Central memory CD4-positive, alpha-beta T cell (primary cell): ENCODE measurements at places on chromosomes 1 and 21.
A peak's percentile ranks its signal among the peaks of the same experiment; 100 is the strongest.

DNA sequence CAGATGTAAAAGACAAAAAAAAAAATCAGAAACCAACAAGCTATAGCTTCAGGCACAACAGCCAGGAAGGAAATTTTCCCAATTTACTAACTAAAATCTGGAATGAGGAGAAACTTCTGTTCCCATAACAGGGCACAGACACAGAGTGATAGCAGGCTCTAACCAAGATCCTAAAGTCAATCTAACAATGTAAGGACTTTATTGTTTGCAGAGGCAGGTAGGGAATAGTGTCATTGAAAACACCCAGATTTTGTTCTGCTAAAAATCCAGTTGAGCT, 166.6 kb upstream of the ATP1B1 start:
- DNase-seq: no peak

DNA sequence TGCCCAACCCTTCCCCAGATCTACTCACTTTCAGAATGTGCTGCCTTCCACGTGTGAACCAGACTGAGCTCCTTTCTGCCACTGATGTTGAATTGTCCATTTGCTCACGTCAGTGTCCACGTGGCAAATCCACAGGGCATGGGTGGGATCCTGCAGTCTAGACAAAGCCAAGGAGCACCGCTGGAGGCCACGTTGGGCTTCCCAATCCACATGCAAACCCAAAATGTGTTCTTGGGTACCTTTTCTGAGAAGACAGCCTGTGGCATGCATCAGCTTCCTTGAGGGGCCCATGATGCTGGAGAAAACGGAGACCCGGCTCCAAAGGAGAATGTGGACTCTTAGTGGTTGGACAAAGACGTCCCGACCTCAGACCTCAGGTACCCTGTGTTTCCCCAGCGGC, 87.6 kb downstream of the PDE9A start:
- no peak for DNase-seq

GRCh38 chr1:46436844-46437243, 42.7 kb downstream of the FAAH start:
- no peak for DNase-seq

DNA sequence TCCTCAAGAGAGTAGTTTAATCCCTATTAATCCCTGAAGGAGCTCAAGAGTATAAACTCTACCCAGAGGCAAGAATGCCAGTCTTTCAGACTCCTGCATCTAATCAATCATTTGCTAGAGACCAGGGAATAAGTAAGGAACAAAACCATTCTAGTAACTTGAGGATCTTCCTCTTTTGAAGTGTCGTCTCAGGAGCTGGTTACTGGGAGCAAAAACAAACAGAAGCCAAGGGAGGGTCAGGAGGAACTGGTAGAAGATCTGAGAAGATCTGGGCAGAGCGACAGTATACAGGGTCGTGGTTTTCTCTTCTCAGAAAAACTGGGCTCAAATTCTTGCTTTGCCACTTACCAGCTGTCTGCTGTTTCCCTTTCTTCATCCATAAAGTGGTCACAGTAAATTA, 69.3 kb downstream of the RPS6KA1 start:
- DNase-seq: no peak

GRCh38 chr1:204376919-204377799, 17.4 kb upstream of the PLEKHA6 start:
- no peak for DNase-seq

DNA sequence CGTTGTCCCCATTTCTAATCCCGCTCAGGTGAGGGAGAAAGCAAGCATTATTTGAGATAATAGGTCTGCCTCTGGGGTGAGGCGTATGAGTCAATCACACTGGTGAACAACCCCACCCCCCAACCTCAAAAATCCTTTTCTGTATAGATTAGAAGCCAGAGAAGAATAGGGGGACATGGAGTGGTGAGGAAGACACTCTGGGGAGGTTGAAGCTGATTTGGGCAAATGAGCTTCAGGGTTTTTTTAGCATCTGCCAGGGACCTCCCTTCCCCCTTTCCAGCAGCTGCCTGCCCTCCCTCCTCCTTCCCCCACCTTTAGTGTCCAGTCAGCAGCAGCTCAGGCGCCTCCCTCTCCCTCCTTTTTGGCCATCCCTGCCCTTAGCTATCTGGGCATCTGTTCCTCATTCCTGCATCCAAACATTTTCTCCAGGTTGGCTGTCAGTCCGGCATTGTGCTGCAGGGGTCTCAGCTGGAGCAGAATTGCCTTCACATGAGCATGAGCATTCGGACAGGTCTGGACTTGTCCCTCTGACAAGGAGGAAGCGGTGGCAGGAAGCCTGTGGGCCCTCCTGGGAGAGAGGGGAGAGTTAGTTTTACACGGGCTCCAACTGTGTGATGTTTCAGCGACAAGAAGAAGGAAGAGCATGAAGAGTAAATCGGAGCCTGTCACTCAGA, 30.8 kb upstream of the PTGFRN start:
- DNase-seq: no peak

- DNase-seq: no peak
These were observed 137.8 kb upstream of the DPYD start for GRCh38 chr1:98058676-98059075.

GRCh38 chr1:1272341-1273208, 1.1 kb downstream of the UBE2J2 start:
- no peak for DNase-seq

- no peak for DNase-seq
These were observed 389.7 kb downstream of the NTNG1 start for GRCh38 chr1:107530543-107530942.

- no peak for DNase-seq
These were observed 118.3 kb downstream of the NUF2 start for GRCh38 chr1:163440090-163440489.

DNA sequence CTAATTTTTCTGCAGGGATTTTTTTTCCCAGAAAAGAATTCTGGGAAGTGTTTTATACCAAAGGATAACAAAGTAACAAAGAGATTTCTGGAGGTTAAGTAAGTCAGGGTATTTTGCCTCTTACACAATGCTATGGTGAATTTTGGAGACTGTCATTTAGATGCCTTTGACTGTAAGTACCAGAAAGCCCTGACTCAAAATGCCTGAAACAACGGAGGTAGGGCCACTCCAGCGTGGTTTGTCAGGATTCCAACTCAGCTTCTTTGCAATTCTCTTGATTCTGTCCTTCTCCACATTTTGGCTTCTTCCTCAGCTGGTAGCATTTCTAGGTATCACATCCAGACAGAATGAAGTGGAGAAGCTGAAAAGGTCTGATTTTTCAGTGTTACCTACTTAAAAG, 106.5 kb downstream of the UCHL5 start:
- no peak for DNase-seq

DNA sequence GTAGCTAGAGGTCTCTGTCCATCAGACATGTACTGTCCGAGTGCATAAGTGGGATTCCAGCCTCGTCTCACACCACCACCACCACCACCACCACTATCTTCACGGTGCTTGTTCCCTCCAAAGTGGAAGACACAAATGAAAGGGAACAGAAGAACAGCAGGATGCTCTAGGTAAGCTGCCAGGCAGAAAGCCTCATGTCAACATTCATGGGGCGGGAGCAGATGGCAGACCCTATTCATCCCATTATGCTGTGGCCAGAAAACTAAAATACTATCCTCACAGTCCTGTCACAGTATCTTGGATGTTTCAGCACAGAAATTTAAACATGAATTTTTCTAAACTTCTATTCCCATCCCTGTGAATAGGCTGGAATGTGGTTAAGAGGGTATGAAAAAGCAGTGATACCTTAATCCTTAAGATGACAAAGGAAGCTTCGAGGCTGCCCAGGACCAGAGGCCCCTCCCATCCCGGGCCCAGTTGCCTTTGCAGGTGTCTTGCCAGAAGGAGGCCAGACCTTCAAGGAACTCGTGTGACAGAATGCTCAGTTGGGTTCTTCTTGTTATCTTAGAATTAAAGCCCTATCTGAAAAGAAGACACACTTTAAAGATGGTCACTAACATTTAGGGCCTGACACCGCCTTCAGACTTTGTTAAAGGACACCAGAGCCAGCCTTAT, 24.7 kb downstream of the APCS start:
- no peak for DNase-seq

GRCh38 chr1:211831558-211832323, 1.2 kb upstream of the LPGAT1 start:
- no peak for DNase-seq

GRCh38 chr21:16113052-16113715, 383.4 kb downstream of the USP25 start:
- no peak for DNase-seq

DNA sequence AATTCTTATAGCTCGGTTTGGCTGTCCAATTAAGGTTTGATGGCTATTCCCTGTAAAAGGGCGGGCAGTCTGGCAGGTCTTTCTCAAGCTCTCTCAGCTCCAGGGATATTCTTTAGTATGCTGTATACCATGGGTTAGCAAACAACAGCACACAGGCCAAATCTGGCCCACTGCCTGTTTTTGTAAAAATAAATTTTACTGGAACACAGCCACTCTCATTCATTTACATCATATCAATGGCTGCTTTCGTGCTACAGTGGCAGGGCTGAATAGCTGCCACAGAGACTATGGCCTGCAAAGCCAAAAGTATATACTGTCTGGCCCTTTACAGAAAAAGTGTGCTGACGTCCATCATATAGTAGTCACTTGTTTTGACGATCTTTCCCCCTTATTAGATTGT, 32.0 kb downstream of the MACO1 start:
- no peak for DNase-seq

DNA sequence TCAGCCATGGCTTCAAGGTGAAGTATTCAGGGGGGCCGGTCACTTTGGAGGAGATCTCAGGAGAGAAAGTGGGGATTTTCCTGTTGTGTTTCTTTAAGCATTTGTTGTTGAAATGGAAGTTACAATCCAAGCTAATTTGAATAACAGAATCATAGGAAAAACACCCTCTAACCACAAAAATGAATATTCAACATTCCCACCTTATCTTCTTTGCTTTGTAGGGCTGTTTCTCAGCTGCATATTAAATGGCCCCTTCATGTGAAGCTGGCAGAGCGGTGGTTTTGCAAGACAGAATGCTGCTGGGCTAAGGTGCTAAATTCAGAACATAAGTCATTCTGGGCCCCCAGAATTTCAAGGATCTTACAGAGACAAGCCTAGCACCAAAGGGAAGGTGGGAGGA, 279.0 kb downstream of the RRAGC start:
- no peak for DNase-seq

- no peak for DNase-seq
These were observed 179.6 kb upstream of the ESRRG start for GRCh38 chr1:216902669-216903381.

- DNase-seq: peak; percentile 2
These were observed 15.1 kb downstream of the NRDC start for GRCh38 chr1:51863384-51863783.

- DNase-seq: no peak
These were observed 8.0 kb upstream of the PKP1 start for GRCh38 chr1:201275253-201275666.

DNA sequence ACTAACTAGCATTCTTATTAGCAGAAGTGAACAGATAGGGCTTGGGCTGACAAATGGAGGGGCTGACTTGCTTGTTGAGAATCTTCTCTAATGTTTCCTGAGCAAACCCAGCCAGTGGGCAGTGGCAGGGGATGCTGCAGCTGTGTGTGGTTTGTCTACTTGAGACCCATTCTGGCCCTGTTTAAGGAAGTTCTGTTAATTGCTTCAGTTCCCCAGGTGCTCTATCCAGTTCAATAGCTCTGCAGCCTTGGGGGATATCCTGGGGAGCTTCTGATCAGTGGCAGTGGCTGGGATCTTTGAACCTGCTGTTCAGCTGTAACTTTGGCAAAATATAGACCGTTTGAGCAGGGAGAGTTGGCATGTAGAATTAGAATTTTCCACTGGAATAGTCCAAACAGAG, 137.4 kb downstream of the ZNF326 start:
- no peak for DNase-seq

GRCh38 chr1:33391343-33392078, 39.4 kb downstream of the PHC2 start:
- DNase-seq: no peak

- no peak for DNase-seq
These were observed 983.4 kb upstream of the PRMT6 start for GRCh38 chr1:106072909-106073600.

DNA sequence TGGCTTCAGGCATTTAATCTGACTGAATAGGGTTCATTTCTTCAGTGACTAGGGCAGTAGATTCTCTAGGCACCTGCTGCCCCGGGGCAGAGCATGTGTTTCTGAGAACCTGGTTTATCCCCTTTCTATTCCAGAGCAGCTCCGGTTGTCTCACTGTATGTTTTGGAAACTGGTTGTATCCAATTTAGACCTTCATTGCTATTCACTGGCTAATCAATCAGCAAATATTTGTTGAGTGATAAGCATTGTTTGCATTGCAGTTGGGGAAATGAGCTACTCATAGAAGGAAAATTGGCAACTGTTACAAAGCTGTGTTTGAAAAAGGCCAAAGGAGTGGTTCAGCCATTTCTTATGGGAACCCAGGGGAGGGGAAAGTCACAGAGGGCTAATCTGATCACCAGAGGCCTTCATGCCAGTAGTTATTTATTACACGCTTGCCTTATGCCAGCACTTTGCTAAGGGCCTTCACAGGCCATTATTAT, 2.9 kb downstream of the QSOX1 start:
- DNase-seq: no peak

DNA sequence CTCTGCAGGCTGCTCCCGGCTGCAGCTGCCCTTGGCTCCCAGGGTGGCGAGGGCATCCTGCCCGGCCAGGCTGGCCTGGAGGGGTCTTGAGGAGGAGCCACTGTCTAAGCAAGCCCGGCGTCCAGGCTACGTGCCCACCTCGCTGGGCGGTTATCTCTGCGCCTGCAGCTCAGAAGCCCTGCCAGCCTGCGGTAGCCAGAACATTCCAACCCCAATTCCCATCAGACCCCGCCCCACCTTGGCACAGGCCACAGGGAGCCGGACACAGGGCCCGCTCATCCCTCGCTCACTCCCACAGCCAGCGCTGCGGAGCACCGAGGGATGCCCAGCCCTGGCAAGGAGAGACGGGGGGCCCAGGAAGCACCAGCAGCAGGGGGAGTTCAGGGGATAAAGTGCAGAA, 53.9 kb downstream of the MEGF6 start:
- no peak for DNase-seq

DNA sequence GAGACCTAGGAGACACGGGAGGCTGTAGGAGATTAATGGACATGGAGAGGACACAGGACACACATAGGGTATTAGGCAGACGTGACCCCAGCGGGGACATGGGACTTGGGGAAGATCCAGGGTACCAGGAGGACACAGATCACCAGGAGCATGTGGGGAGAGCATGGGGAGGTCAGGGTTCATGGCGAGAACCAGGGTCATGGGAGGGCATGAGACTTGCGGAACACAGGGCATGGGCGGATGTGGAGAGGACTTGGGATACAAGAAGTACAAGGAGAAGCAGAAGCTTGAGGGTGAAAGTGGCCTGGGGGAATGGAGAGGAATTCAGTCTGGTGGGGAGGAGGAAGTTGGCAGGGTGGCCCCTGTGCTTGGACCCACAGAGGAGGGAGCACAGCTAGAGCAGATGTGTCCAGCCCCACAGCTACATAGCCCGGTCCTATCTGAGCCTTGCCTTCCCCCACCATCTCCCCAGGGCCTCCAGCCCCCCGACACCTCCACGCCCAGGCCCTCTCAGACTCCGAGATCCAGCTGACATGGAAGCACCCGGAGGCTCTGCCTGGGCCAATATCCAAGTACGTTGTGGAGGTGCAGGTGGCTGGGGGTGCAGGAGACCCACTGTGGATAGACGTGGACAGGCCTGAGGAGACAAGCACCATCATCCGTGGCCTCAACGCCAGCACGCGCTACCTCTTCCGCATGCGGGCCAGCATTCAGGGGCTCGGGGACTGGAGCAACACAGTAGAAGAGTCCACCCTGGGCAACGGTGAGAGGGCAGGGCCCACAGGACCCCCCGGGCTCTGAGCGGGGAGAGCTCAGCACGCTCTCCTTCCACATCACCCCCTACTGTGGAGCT, 12.1 kb downstream of the TIE1 start:
- no peak for DNase-seq

- DNase-seq: no peak
These were observed 195.4 kb upstream of the IVNS1ABP start for GRCh38 chr1:185512442-185512841.
